ENCODE measurements at places on chromosomes 11 and 22.
A peak's percentile ranks its signal among the peaks of the same experiment; 100 is the strongest.

DNA sequence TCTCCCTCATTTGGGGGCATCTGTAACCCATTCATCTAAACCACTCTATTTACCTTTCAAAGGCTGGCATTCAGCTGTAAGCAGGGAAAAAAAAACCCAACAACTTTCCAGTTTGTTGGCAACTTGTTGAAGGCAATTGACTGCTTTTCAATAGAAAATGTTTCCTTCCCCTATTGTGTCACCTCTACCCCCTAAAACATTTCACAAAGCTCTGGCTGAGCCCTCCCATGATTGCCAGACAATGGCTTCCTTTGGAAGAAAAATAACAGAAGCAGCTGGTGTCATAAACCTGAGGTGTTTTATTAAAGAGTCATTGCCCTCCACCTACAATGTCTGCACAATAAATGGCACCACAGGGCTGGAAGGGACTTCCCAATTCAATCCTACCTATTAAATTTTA is 22.1 kb upstream of the PSMA1 start:
- no peak for DNase-seq

DNA sequence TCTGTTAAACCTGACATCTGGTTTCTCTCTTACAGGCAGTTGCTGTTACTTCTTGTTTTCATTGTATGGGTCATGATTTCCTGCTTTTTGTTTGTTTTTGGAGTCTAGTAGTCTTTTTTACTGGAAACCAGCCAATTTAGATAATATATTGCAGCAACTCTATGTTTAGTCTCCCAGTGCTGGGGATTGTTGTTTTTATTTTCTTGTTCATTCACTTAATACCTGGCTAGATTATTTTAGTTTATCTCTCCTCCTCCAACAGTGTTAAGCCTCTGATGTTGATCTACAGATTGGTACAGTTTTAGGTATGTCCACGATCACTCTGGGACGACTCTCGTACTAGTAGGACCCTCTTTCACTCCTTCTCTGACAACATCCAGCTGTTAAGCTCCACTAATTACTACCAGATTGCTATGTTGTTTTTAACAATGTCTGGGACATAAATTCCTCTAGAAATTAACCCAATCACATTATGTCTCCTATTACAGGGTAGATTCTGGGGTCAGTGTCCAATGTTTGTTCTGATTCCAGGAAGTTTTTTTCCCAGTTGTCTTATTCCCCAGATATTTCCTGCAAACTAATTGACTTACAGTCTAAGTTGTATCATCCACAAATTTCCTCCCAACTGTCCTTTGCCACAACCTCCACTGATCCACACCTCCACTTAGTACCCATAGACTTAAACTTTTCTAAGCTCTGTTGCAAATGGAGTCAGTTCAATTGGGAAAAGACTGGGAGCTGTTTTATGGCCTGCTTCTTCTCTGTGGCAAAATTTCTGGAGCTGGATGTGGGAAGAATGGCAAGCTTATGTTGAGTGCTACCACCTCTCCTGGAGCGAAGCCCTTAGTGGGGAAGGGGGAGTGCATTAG is 1280.6 kb upstream of the CNTN5 start:
- no peak for DNase-seq

- no peak for DNase-seq
These were observed 3.9 kb upstream of the GNAZ start for GRCh38 chr22:23066200-23067022.

- DNase-seq: no peak
These were observed 1.0 kb downstream of the UQCR10 start for GRCh38 chr22:29768052-29768693.

GRCh38 chr11:131691181-131692041 is 321.0 kb downstream of the NTM start:
- DNase-seq: no peak

DNA sequence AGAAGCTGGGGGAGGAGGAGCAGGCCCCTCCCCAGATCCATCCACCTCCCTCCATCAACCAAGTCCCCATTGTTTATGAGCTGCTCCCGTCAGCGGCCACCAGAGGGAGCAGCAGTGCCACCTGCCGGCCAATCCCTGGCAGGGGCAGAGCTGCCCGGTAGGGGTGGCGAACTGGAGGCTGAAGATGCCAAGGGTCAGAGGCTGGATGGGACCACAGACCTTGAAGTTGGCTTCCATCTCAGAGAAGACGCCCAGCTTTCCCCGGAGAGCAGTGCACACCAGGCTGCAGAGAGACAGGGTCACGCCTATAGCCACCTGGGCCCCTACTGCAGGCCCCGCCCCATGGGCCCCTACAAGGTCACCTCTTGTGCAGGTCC is 3.6 kb downstream of the FIBP start:
- no peak for DNase-seq

DNA sequence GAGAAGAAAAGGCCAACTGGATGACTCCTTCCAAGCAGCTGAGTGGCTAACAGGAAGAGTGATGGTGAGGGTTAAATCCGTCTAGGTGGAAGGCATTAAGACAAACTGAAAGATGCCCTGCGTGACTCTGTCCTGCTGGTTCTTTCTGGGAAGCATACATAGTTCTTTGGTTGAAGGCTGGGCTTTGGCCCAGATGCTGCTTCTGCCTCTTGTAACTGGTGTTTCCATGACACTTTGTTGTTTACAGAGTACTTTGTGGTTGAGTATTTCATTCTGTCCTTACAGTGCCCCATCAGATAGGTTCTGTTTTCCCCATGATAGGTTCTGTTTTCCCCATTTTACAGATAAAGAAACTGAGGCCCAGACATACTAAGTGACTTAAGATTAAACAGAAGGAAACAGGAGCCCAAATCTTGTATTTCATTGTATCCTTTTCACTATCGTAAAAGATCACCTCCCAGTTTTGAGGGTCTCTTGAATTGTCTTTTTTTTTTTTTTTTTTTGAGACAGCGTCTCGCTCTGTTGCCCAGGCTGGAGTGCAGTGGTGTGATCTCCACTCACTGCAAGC is 124.3 kb upstream of the RASSF10 start:
- DNase-seq: no peak

GRCh38 chr11:74464746-74465145 is 2.6 kb downstream of the KCNE3 start:
- DNase-seq: no peak

GRCh38 chr11:34426766-34427185 is 12.0 kb upstream of the CAT start:
- no peak for DNase-seq

- DNase-seq: no peak
These were observed 198.5 kb downstream of the MYO18B start for GRCh38 chr22:25940479-25940878.

DNA sequence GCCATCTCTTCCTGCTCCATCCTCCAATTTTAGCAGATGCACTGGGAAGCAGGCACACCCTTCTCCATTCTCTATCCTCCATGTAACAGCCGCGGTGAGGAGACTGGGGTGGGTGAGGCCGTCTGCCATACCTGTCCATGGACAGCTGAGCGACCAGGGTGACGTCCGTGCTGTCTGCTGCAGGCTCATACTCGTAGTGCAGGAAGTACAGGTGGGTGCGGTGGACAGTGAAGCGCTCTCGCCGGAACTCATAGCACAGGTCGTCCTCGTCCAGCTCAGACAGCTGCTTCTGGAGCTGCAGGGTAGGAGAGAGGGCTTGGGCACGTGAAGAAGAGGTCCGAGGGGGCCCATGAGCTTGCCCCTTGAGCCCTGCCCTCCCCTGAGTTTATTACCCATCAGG is 257.8 kb upstream of the SYN3 start:
- no peak for DNase-seq

DNA sequence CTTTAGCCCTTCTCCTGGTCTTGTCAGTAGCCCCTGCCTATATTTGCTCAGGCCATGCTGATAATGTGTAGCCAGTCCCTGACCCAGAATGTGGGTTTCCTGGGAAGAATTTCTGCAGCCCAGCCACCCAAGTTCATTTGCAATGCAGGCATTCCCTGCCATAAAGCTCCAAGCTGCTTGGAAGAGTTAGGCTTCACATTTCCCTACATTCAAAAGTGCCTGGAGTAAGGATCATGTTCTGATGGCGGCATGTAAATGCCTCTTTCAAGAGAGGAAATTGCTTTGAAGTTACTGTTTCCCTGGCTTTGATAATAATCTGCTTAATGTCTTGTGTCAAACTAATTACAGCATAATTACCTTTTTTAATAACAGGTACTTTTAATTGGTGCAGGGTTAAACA is 266.1 kb downstream of the MIAT start:
- DNase-seq: no peak

GRCh38 chr11:47186700-47187695 is 764 bp upstream of the PACSIN3 start:
- DNase-seq: no peak

GRCh38 chr11:10942620-10943019 is 84.8 kb upstream of the ZBED5 start:
- no peak for DNase-seq

- no peak for DNase-seq
These were observed 44.9 kb upstream of the RBFOX2 start for GRCh38 chr22:36073476-36073875.

GRCh38 chr22:29457730-29458129 is 19.3 kb downstream of the RFPL1 start:
- DNase-seq: peak; percentile 70

GRCh38 chr11:119907122-119907851 is 178.3 kb upstream of the NECTIN1 start:
- DNase-seq: no peak

- no peak for DNase-seq
These were observed 46.6 kb downstream of the KDM2A start for GRCh38 chr11:67165623-67166022.

DNA sequence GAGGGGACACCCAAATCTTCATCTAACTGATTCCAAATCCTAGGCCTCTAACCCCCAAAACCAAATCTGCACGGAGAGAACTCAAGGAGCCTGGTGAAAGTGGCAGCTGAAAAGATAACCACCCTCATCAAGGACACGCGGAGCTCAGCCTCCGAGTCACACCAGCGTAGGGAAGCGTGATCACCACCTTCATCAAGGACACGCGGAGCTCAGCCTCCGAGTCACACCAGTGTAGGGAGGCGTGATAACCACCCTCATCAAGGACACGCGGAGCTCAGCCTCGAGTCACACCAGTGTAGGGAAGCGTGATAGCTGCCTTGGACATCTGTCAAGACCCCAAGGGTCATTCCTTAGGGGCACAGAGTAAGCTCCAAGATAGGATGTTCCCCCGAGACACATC is 29.3 kb upstream of the SYT8 start:
- DNase-seq: no peak

GRCh38 chr22:41482319-41482935 is 13.5 kb downstream of the ACO2 start:
- no peak for DNase-seq

DNA sequence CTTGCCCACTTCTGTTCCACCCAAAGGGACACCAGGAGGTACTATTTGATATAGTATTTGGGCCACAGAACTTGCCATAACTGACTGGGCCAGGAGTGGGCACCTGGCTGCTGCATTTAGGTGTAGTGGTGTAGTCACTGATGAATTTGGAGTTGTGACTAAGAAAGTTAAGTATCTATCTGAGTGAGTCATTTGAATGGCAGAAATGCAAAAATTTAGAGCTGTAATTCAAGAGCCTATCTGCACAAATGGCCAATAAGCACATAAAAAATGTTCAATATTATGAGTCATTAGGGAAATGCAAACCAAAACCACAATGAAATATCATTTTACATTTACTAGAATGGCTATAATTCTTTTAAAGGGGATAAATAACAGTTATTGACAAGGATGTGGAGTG is 14.7 kb downstream of the GLYATL2 start:
- no peak for DNase-seq

GRCh38 chr11:108122166-108122628 is 830 bp downstream of the ACAT1 start:
- DNase-seq: no peak

GRCh38 chr11:117876341-117877119 is at the start of gene FXYD6:
Gene FXYD6, minus strand, starts transcription at chr11:117876658. Its CDS starts 33,882 bp downstream, at chr11:117842776.
- DNase-seq: no peak

DNA sequence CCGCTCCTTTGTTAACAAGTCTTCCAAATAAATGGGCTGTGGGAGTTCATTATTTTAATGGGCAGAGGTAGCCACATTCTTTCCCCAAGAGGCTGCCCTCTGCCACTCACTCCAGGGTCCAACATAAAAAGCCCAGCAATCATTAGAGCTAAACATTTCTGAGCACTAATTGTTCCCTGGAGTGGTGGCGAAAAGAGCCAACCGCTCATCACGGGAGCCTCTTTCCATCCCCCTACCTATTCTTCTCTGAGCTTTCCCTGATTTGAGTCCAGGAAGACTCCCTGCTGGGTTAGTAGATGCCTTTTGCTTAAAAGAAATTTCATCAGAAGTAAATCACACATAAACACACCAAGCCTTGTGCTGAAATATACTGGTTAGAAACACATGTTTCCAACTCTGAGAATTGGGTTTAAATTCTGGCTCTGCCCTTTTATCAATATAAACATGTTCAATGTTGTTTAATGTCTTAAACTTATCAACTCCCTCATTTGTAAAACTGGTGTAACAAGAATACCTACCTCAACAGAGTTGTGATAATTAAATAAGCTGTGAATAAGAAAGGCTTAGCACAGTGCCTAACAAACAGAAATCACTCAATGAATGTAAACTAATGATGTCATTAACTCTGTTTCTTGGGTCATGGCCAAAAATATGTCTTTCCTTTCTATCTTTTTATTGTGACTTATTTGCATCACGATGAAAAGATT is at the start of gene OR5A2:
Gene OR5A2, minus strand, starts transcription at position 53 of the 707 bp plus-strand sequence. CDS start 3,460 bp downstream, outside the sequence.
- DNase-seq: no peak

DNA sequence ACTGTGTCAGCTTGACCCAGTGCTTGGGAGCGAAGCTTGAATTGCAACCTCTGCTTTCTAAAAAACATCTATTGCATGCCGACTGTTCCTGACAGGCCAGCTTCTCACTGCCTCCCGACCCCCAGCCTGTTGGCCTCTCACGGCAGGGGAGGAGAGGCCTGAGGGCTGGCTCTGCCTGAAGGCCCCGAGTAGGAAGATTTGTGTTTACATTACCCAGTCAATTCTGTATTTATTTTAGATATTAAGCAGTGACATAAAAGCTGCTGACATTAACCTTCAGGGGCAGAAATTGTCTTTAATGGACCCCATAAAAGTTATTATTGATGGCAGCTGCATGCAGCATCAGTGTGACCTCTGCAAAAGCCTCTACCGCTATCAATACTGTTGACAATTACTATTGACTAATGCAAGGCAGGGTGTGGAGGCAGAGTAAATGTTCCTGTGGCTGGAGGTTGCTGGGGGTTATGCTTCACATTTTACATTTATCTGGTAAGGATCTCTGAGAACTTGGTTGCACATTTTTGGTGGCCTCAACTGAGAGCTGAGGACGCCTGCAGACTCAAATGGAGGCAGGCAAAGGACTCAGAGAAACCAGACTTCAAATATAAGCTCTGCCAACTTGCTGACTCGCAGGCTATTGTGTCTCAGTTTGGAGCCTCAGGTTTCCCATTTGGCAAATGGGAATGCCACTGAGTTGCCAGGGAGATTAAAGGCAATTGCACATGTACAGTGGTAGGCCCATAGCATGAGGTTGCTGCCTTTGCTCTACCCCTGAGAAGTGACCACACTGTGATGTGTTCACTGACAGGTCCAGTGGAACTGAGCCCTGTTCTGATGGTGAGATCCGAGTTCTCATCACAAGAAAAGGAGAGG is 380.5 kb downstream of the TENM4 start:
- no peak for DNase-seq

DNA sequence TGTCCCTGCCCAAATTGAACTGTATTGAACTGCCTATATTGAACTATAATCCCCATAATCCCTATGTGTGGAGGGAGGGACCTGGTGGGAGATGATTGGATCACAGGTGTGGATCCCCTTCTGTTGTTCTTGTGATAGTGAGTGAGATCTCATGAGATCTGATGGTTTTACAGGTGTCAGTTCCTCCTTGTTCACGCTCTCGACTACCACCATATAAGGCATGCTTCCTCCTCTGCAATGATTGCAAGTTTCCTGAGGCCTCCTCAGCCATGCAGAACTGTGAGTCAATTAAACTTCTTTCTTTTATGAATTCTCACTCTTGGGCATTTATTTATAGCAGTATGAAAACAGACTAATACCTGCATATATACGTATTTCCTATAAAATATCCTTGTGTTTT is 206.5 kb upstream of the PDGFD start:
- no peak for DNase-seq
